ENCODE measurements at places on chromosomes 7 and 10.

GRCh38 chr7:80273327-80273726 lies 138.7 kb downstream of the GNAI1 start:
- no peak for DNase-seq

DNA sequence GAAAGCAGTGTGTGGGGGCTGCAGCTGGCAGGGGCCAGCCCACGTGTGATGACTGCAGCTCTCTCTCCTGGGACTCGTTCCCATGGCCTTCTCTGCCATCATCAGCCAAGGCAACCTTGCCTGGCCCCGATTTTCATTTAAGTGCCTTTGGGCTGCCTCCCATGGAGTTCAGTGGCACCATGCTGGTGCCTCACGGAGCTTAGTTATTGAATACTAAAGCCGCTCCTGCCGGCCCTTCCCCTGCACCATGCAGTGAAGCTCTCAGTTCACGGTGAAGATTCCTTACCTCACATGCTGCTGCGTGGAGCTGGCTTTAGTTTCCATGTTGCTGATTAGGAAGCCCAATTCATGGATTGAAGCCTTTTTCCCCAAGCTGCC lies 141.5 kb upstream of the EEPD1 start:
- DNase-seq: no peak

GRCh38 chr7:133958822-133959221 lies 168.3 kb upstream of the LRGUK start:
- DNase-seq: no peak

GRCh38 chr7:82156168-82156567 lies 287.4 kb downstream of the CACNA2D1 start:
- DNase-seq: no peak

DNA sequence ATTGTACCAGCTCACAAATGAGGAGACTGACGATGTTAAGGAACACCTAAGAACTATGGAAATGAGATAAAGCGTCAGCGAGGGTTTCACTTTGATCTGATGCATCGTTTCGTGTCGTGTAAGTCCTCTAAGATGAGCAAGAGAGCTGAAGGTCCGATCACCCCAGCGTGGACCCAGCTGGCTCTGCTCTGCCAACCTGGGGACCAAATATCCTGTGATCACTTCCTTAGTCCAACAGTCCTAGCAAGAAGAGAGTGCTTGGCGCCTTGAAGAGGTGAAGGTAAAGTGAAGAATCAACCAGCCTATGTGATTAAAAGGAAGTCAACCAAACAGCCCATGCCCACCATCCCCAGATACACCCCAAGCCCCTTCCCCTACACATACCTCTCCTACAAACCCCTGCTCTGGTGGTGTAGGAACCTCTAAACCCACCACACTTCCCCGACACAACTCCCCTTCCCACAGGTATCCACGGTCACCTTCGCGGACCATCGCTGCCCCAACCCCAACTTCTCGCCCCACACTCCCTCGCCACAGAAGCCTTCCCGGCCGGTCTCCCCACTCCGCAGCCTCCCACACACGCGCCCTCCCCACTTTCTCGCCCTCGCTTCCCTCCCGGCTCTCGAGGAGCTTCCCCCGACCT lies 722 bp downstream of the UPF2 start:
- no peak for DNase-seq

- DNase-seq: no peak
Measured at GRCh38 chr10:16891375-16892313, 74.4 kb upstream of the RSU1 start.

- no peak for DNase-seq
Measured at GRCh38 chr7:573933-574381, 54.3 kb upstream of the PDGFA start.

All from forelimb muscle (tissue), 1 donor.